Diencephalon (tissue), 1 donor: ENCODE measurements at places on chromosomes 12 and 14. TPM values are rescaled to one million over a fixed set of nuclear protein-coding genes. Genes with fewer than 3 reads are reported as not detected.

YAF2 gene
- 62.5 TPM for total RNA-seq

SIX6 gene
- total RNA-seq, result 0.69 TPM

DAO gene
- total RNA-seq, result not detected

TDRD9 gene
- total RNA-seq, result 4.4 TPM

RNASE3 gene
- not detected for total RNA-seq

LRRK2 gene
- 14.3 TPM for total RNA-seq

SLC25A29 gene
- total RNA-seq, result 38.1 TPM
